SW480 (cell line): ENCODE measurements at places on chromosomes 3 and 15.

DNA sequence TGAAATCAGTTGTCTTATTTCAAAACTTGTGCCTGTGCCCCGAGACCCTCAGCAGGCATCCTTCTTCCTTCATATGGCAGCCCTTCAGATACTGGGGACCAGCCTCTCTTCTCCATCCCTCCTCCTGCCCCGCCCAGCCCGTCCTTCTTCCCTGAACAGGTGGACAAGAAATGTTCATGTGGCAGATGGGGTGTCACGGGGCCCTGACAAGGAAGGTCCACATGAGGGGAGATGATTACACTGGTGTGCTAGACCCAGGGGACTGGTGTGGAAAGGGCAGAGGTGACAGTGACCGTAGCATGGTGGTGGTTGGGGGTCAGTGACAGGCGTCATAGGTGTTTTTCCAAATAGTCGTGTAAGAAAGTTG is 150.9 kb downstream of the CHDH start:
- DNase-seq, result no peak

GRCh38 chr15:76340803-76341365 is 4.3 kb downstream of the ISL2 start:
- DNase-seq, result no peak

- DNase-seq, result no peak
Observed at GRCh38 chr3:127678611-127679533, 6.1 kb downstream of the ABTB1 start.

DNA sequence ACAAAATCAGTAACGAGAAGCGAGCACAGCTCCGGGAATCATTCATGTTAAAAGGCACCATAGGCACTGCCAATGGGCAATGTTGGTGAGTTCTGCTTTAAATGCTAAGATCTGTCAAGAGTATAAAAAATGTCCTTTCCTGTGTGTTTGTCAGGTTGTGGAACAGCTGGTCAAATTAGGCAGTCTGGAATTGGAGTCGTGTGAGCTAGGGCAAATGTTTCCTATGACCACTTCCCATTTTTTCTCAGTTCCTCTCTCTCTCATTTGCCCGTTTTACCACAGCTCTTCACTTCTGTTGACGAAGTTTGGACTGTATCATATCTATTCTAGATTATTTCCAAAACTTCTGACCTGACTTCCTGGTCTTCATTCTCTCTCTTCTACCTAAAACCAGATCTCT is 60.8 kb upstream of the GOLIM4 start:
- DNase-seq, result no peak

DNA sequence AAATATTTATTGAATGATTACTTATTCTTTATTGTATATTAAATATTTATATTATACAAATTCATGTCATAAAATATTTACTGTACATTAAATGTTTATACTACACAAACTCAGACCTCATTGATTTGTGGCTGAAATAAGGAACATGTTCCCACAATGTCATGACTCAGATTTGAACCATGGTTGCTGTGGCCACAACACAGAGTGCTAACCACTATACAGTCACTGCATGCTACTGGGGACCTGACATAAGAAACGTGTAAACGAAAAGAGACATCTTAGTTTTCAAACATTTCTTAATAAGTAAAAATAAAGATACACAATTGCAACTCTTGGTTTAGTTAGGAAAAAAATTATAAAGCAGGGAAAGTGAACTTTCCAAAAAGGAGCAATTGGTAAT is 99.1 kb upstream of the AGTR1 start:
- no peak for DNase-seq

DNA sequence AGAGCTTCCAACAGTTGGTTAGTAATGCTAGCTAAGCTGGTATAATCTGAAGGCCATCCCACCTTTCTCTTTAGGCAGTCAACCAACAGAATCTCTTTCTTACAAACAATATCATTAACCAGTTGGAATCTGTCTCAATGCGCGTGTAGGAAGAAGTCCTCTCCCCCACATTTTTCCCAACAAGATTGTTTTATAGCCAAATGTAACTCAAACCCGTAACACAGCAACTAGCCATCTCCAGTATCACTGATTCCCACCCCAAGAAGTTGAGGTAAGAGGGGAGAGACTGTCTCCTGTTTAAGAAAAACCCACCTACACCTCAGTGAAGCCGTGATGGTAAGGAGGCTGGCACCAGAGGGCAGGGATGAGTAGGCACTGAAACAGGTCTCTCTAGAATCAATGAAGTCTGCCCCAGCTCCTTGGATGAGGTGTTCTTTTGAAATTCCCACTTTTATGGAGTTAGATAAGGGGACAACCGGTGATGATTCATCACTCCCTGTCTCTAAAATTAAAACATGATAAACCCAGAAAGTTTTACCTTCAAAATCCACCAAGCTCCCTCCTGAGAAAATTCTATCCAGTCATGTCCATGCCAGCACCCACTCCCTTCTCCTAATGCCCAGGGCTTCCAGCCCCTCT is 30.9 kb downstream of the CDC25A start:
- DNase-seq, result peak; percentile 26

DNA sequence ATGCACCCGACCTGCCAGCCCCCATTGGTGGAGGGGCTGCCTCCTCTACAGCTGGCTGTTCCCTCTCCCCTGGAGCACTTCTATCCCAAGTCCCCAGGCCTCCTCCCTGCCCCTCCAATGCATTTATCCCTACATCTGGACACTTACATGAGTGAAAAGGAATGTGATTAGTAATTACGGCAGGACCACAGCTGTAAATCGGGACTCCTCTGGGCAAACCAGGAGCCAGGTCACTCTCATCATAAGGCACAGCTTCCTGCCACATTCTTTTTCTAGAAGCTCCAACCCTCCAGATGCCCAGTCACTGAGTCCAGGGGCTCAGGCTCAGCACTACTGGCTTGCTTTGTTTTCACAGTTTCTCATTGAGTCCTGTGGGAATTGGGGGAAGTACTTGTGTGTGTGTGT is 54.3 kb downstream of the IL20RB start:
- no peak for DNase-seq

DNA sequence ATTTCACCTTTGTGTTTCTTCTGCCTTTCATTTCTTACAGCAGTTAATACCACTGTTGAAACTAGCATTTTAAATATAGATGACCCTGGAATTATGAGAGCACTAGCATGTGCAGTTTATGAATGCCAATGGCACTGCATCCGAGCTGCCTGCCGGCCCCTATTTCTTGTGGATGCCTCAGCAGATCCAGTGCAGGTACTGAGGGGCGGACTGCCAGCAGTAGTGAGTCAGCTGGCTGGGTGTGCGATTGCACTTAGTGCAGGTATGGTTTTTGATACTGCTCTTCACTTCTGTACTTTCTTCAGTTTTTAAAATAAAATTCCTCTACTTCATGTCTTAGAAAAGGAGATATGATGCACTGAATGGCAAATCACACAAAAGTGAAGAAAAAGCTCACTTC is 453.0 kb downstream of the DIPK2A start:
- DNase-seq, result no peak

DNA sequence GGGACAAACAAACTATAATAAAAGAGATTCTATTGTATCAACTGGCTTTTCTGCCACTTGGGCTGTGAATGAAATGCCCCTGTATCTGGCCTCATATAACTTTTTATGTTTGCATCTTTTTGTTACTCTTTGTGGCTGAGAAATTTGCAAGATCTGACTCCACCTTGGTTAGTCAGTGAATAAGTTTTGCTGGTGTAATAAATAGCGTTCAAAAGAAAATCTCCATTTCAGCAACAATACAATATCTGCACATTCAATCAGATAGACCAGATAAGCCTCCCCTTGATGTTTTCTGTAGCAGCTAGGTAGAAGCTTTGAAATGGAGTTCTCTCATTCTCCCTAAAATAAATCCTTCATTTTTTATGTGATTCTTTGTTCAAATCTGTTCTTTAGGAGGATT is 12.0 kb downstream of the TRAT1 start:
- no peak for DNase-seq
